ENCODE measurements at places on chromosomes 12 and 14. TPM values are rescaled to one million over a fixed set of nuclear protein-coding genes. Genes with fewer than 3 reads are reported as not detected.
A peak's percentile ranks its signal among the peaks of the same experiment; 100 is the strongest.

GRCh38 chr12:47067176-47067575, 12.2 kb upstream of the PCED1B start:
- no peak for DNase-seq

DNA sequence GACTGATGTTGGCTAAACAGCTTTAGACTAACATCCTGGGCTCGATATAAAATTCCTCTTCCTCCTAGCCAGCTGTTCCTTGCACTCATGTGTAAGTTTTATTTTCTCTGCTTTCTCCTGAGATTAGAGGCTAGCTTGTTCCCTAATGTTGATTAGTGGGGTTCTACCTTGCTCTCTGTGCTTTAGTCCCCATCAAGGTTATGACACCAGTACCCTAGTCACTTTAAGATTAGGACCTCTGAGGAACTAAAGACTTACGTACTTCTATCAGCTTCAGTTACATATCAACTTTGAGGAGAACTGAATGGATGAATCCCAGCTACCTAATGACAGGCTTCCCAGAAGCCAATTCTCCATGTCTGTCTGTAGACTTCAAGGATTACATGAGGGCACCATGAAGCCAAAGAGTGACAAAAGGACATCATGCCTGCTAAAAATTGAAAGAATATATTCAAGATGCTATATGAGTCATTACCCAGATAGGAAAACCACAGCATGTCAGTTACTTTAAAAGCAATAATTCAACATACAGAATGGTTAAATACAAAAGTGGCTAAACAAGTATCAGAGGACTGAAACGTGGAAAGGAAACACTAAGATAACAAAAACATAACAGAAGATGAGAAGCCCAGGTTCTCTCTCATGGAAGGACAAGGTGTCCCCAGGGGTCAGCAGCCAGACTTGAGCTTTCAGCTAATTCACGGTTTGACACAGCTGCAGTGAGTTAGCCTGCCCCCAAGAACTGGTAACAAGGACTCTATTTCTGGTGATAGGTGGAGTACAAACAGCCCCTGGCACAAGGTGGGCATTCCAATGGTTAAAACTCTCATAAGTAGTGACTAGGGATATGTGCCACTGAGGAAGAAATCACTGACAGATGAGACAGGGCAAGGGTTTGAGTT, 20.4 kb downstream of the ADAM20 start:
- DNase-seq: no peak

The PRB2 gene
- not detected for polyA plus RNA-seq

The CINP gene
- polyA plus RNA-seq: 30.9 TPM

The RIPK3 gene
- 1.1 TPM for polyA plus RNA-seq

DNA sequence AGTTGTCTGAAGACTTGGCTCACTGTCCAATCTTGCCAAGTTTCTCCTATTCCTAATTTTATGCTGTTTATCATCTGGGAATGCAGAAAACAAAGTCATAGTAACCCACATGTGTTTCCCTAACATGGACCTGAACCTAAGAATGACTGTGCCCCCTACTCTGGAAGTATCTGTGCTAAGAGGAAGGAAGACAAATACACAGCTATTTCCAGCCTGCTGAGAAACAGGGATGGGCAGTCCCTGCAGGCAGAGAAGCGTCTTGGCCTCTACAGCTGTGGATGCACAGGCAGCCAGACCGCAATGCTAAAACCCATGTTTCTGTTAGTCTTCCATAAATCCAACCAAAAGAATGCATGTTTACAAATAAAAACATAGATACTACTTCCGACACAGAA, 56.2 kb downstream of the DUSP16 start:
- DNase-seq: peak; percentile 92

- DNase-seq: no peak
These were observed 17.6 kb downstream of the OR6J1 start for GRCh38 chr14:22626590-22626989.

GRCh38 chr12:19959353-19959752, 409.0 kb upstream of the PDE3A start:
- DNase-seq: no peak

The ATF1 gene
- 27.0 TPM for polyA plus RNA-seq

GRCh38 chr12:45122768-45123380, 72.0 kb upstream of the DBX2 start:
- DNase-seq: peak; percentile 78

DNA sequence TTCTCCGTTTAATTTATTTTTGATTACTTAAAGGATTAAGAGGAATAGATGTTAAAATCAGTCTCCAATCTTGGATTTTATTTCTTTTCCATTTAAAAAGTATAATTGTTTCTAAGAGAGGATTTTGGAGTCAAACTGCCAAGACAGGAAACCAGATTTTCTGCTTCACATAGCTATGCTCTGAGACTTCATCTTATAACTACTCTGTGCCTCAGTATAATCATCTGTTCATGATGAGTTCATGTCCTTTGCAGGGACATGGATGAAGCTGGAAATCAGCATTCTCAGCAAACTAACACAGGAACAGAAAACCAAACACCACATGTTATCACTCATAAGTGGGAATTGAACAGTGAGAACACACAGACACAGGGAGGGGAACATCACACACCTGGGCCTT, 9.0 kb upstream of the TAS2R31 start:
- DNase-seq: no peak

DNA sequence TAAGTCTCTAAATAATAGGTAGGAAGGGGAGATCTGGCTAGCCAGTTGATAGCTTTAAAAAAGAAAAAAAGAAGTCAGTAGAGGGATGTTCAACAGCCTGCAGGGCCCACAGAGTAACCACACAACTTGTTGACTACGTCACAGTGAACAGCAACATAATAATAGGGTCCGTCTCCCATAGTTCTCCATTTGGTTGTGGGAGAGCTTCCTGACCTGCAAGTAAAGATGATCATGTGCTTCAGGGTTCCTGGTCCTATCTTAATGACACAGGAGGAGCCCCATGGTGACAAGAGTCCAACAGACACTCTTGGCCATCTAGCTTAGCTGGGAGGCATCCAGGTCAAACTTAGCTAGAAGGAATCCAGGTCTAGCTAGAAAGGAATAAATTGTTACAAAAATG, 36.2 kb downstream of the FGD6 start:
- DNase-seq: no peak

- peak; percentile 47 for DNase-seq
These were observed 1.6 kb downstream of the LRP1 start for GRCh38 chr12:57129889-57130288.

The EGLN3 gene
- polyA plus RNA-seq: 73.1 TPM

- DNase-seq: peak; percentile 27
These were observed 26.2 kb downstream of the KITLG start for GRCh38 chr12:88553941-88554658.

DNA sequence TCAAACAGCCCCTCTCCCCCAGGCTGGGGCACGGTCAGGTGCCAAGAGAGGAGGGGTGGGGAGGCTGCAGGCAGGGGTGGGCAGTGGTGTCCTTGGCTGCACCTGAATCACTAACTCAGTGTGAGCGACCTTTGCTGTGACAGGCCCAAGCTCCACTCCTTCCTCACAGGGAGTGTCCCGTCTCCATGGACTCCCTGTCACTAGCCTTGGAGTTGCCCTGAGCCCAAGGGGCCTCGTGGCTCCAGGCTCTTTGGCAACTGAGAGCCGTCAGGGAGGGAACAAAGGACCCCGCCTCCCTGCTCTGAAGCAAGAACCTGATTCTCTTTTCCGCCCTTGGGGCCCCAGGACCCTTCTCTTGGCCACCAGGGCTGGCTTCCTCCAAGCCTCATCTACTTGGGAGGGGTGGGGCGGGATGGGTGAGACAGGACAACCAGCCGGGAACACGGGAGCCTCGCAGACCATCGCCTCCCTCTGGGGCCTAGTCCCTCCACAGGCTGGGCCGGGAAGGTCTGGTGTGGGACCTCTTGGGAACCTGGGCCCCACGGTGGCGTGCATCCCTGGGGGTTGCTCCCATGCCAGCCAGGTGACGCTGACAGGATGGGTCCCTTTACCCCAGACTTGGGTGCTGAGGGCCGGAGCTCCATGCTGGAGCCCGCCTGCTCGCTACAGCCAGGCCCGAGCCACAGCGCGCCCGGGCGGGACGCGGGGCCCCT, 935 bp upstream of the ADSS1 start:
- DNase-seq: no peak

DNA sequence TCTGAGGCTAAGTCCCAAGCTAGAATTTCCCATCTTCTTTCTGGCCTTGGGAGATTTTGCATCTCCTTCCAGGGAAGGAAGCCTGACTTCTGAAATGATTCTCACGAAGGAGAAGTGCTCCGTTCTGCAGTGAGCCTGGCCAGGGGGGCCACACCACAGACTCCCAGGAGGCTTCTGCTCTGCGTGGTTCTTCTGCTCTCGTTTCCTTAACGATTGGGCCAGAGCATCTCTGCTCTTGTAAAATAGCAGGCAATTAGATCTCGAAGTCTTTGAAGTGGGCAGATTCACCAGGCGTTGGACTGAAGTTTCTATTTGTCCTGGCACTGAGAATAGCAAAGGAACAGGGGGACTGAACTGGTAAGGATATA, 6.7 kb upstream of the BATF start:
- peak; percentile 36 for DNase-seq

DNA sequence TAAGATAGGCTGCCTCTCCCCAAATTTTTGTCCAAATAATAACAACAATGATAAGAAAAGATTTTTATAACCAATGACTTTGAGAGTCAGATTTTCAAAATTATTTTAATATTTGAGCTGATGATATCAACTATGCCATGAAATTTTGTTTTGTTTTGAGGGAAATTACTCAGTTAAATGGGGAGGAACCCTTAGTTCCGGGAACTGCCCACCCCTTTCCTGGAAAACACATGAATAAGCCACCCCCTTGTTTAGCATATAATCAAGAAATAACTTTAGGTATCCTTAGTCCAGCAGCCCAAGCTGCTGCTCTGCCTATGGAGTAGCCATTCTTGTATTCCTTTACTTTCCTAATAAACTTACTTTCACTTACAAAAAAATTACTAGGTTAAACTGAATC, 61.4 kb downstream of the HMGA2 start:
- DNase-seq: no peak
